Fibroblast of upper back skin (primary cell): ENCODE measurements at places on chromosomes 5 and 9.
A peak's percentile ranks its signal among the peaks of the same experiment; 100 is the strongest.

GRCh38 chr5:116759860-116760640 is 185.4 kb upstream of the SEMA6A start:
- peak; percentile 36 for DNase-seq

GRCh38 chr5:179198825-179199224 is 138.7 kb downstream of the ZNF354C start:
- no peak for DNase-seq

DNA sequence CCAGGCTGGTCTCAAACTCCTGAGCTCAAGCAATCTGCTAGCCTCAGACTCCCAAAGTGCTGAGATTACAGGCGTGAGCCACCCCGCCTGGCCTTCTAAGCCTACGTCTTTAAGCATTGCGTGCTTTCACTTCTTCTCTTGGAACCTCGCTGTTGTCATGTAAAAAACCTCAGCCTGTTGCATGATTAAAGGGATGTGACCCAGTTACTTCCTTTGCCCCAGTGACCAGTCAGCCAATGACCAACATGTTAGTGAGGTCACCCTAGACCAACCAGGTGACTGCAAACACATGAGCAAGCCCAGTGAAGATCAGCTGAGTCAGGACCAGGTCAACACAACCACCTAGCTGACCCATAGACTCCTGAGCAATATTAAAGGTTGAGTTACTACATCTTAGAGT is 10.5 kb downstream of the KIF4B start:
- no peak for DNase-seq

DNA sequence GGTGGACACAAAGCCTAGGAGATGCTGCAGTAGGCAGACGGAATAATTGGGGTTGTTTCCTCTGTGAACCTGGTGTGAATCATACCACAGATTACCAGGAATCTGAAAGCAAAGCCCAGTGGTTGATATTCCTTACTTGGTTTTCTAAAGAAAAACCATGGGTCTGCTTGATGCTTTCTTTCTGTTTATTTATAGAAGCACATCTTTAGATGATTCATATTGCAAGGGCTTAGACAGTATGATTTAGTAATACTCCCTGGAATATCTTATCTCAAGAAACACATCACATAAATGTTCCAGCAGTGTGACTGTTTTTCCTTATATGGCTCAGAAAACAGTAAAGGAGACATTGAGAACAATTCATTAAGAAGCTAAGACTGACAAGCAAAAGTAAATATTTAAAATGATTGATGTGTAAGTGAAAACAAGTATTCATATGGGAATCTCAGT is 623.3 kb downstream of the RAB3C start:
- DNase-seq: peak; percentile 88

GRCh38 chr5:124574521-124575436 is 171.7 kb downstream of the ZNF608 start:
- no peak for DNase-seq

DNA sequence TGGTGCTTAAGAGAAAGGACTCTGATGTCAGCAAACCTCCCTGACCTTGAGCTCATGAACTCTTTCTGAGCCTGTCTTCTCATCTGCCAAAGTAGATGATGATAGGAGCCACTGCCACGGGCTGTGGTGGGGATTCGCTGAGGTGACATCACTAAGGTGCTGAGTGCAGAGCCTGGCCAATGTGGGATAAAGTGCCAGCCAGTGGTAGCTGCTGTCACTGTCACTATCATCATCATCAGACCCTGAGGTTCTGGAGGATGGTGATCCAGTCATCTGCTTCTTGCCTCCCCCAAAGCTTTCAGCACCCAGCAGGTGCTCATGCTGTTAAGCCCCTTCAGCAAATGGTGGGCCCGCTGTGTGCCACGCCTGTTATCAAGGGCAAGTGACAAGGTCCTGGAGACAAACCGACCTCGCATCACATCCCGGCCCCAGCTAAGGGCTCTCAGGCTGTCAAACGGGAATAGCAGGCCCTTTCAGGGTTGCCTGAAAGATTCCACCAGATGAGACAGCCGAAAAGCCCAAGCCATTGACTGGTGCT is 6.4 kb downstream of the FPGS start:
- DNase-seq: no peak

- peak; percentile 52 for DNase-seq
These were observed 35.8 kb downstream of the PIK3R1 start for GRCh38 chr5:68251386-68251785.

DNA sequence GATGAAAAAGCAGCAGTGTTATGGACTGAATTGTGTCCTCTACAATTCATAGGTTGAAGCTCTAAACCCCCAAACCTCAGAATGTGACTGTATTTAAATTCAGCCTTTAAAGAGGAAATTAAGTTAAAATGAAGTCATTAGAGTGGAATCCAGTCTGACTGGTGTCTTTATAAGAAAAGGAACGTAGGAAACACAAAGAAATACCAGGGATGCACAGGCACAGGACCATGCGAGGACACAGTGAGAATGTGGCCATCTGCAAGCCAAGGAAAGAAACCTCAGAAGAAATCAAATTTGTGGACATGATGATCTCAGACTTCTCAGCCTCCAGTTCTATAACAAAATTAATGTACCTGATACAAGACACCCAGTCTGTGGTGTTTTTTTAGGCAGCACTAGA is 971.2 kb upstream of the CDH9 start:
- DNase-seq: no peak

DNA sequence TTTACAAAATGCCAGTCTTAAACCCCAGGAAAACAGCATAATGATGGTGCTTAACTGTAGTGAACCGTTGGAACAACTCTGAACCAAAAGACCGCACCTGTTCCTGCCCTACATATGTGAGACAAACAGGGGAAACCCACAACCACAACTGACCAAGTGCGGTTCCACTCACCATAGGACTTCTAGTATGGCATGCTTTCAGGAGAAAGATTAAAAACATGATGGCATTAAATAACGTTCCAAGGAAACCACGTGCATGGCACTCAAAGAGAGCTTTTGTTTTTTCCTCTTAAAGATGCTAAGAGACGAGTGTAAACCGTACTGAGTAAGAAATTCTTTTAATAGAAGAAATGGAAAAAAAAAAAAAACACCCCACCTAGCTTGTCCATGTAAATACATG is 119.8 kb downstream of the SSBP2 start:
- no peak for DNase-seq

DNA sequence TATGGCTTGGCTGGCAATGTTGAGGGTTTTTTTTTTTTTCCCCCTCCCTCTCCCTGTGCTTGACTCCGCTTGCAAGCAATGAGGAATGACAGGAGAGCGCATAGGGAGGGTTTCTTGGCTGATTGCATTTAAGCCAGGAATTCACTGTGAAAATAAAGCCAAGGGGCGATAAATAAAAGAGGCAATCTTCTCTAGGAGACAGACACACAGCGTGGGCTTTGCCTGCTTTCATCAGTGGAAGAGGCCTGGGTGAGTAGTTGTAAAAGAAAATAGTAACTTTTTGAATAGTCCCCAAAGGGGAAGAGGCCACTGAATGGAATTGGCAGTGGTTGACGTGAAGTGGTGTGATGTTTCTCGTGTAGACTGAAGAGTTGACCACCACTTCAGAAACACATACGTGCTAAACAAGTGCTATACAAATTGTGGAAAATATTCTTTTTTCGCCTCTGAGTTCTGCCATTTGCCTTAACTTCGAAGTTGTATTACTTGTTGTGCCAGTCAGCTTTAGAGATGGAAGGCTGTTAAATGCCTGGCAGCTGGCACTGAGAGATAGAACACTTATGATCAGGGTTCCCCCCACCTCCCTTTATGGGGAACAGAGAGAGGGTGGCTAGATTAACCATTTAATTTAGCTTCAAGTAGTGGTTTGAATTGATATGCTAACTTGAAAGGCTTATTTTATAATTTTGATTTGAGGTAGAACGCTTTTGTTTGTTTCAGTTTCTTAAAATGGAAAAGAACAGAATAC is 3.0 kb downstream of the ZSWIM6 start:
- peak; percentile 71 for DNase-seq

DNA sequence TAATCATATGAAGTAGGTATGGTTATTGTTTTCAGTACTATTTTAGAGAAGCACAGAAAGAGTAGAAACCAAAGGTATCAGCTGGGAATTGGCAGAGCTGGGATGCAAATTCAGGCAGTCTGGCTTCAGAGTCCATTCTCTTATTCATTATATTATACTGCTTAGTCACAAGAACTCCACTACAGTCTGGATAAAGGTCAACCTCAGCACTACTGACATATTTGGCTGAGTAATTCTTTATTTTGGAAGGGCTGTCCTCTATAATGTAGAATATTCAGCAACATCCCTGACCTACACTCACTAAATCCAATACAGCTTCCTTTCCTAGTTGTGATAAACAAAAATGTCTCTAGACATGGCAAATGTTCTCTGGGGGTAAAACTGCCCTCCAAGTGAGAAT is 37.6 kb downstream of the PTGER4 start:
- DNase-seq: peak; percentile 59

GRCh38 chr9:135275571-135276289 is 188.3 kb downstream of the OLFM1 start:
- DNase-seq: no peak

DNA sequence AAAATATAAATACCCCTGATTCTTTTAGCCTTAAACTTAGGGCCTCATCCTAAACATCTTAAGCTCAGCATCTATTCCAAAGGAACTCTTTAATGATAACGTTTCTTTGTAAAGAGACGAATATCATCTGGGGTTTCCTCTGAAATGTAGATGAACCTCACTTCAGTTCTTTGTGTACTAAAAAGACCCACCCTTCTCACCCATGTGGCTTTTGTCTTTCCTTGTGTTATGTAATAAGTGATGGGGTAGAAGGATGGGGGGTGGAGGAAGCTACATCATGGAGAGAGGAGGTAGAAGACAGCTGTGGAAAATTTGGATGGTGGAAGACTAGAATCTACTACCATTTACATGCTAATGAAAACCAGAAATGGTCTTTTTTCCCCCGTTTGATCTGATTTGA is 111.0 kb downstream of the NDUFS4 start:
- no peak for DNase-seq
